ENCODE measurements at places on chromosomes 3 and 15.

DNA sequence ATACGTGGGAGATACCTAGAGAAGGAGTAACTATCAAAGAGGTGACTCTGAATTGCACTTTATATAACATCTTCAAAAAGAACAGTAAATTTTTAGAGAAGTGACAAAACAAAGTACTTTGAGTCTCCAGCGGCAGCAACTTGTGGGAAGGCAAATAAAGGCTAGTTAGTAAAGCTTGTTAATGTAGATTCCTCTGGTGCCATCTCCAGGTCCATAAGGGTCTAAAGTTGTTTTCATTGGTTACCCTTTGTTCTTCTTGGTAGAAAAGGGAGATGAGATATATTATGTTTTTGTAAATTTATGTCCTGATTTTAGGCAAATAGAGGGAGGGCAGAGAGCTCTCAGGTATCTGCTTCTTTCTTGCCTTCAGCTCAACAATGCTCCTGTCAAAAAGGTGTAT, 161.6 kb downstream of the MYRIP start:
- H3K36me3 ChIP-seq, result no peaks in the 10 kb centered on the region
- no peaks in the 10 kb centered on the region for H3K27me3 ChIP-seq
- H3K27ac ChIP-seq, result no peak overlapping the region
- H3K4me3 ChIP-seq, result no peak overlapping the region
- no peak for DNase-seq

DNA sequence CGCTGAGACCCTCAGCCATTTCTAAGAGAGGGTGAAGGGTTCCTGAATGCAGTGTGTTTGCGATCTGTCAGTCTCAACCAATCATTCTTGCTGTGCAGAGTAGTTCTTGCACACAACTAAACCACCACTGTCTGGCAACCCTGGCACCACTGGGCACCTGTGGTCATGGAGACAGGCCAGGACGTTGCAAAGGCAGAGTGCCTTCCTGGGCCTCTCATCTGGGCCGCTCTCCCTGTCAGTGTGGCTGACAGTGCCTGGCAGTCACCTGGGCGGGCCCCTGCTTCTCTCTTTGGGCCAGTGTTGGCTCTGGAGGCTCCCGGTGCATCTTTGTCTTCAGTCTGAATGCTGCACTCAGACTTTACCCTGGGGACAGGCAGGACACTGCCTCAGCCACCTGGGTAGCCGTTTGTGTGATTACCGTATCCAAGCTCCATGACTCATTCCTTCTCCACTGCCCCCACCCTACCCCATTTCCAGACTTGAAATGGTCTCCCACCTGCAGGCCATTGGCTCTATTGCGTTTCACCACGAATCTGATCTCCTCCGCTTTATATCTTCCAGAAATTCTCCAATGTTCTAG, 104.6 kb upstream of the KLF13 start:
- H3K27me3 ChIP-seq, result peaks cover 14% of the 10 kb centered on the region
- no peaks in the 10 kb centered on the region for H3K4me1 ChIP-seq
- no peak overlapping the region for H3K27ac ChIP-seq
- H3K36me3 ChIP-seq, result no peaks in the 10 kb centered on the region
- H3K4me3 ChIP-seq, result no peak overlapping the region

DNA sequence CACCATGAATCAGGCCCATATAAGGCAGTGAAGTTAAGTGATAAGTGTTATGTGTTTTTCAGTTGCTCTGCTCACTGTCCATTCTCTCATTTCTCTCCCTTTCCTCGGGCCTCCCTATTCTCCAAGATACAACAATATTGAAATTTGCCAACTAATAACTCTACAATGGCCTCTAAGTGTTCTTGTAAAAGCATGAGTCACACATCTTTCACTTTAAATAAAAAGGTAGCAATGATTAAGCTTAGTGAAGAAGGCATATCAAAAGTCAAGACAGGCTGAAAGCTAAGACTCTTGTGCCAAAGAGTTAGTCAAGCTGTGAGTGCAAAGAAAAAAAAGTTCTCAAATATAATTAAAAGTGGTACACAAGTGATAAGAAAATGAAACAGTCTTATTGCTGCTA, 675.4 kb downstream of the OTOL1 start:
- no peak for DNase-seq
- no peak overlapping the region for H3K4me3 ChIP-seq
- H3K36me3 ChIP-seq, result no peaks in the 10 kb centered on the region

- no peaks in the 10 kb centered on the region for H3K27me3 ChIP-seq
- no peak overlapping the region for H3K27ac ChIP-seq
- DNase-seq, result no peak
- no peaks in the 10 kb centered on the region for H3K36me3 ChIP-seq
- H3K4me3 ChIP-seq, result no peak overlapping the region
- H3K4me1 ChIP-seq, result peaks cover 38% of the 10 kb centered on the region
These were observed 16.1 kb upstream of the POLR2M start for GRCh38 chr15:57690341-57690966.

- H3K36me3 ChIP-seq, result no peaks in the 10 kb centered on the region
- H3K4me3 ChIP-seq, result no peak overlapping the region
- no peak for DNase-seq
- no peaks in the 10 kb centered on the region for H3K27me3 ChIP-seq
- no peak overlapping the region for H3K27ac ChIP-seq
These were observed 23.8 kb downstream of the RLBP1 start for GRCh38 chr15:89197503-89197971.
